ENCODE measurements at places on chromosomes 2 and 18.
A peak's percentile ranks its signal among the peaks of the same experiment; 100 is the strongest.

DNA sequence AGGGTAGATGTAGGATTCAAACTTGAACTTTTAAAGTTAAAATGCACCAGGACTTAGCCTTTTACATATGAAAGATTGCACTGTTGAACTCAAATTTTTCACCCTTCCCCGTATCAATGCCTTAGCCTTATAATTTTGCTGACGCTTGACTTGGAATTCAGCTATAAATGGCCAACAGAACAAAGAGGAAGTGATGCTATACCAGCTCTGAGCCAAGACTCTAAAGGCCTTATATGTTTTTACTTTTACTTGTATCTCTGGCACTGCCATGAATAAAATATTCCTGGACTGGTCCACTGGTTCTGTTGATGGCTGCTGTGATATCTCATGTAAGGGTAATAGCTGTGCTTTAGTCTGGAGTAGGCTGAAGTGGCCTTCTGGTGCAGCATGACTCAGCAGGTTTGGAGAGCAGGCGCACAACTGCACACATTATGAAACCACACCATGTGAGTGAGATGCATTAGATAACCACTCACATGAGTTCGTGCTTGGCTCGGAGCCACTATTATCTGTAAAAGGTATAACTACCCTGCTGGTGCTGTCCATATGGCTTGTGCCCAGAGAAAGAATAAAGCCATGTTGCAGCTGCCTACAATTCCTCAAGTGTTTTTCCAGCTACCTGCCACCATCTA lies 8.4 kb upstream of the IER3IP1 start:
- DNase-seq: peak; percentile 52

- DNase-seq: no peak
These were observed 181.8 kb upstream of the PARD3B start for GRCh38 chr2:204363513-204363912.

DNA sequence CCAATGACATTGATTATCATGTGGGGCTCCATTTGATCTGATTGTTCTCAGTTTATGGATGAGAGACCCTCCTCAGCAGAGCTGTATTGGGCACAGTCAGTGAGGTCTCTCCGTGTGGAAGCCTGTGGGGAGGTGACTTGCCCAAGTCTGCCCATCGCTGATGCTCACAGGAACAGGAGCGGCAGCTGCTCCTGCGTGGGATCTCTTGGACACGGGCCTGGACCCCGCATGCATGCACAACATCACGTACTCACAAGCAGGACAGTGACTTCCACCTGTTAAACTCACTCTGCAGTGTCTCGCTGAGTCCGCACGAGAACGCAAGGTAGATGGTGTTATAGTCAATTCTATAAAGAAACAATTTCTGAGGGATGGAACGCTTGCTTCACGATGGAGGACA lies 55.0 kb downstream of the KCNF1 start:
- DNase-seq: no peak

DNA sequence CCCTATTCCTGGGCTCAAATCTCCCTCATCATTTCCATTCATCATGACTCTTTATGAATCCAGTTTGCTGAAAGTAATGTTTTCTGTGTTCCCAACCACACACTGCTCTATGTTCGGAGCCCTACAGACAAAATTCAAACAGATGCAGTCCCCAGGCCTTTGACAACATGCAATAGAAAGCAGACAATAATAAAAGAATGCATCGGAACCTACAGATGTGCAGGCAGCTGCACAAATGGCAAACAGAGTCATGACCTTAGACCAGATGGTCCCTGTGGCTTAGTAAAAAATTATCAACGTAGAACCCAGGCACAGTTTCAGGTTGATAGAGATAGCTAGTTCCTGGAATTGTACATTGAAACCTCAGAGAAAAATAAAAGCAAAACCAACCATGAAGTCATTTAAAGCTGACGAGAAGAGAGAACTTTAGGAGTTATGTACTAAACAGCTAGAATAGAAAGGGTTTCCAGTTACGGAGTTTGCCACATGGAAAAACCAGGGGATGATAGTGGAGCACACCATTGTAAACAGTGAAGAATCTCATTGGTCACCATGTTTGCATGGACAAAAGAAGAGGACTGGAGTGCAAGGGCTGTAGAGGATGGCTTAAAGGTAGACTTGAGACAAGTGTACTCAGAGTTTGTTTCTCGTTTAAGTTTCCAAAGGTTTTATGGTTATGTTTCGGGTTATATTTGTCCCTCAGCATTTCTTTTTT lies 23.2 kb upstream of the ACVR1 start:
- no peak for DNase-seq

DNA sequence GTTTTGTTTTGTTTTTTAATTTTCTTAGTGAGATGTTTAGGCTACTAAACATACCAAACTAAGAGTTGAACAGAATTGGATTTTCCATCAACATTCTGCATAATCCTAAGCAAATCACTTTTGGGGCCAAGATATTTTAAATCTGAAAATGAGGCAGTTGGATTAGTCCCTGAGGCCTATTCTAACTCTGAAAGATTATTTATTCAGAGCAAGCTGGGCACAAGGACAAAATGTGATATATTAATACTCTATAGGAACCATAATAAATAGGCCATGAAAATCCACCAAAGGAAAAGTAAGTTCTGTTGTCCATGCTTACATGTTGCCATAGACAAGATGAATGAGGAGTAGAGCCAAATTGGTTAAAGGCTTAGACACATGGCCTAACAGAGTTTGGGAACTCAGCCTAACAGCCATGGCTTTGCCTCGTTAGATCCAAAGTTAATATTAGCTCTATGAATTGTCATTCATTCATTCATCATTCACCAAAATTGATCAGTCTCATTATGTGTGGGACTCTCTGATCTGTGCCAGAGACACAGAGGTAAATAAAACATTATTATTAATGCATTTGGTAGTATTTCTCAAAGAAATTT lies 183.5 kb downstream of the SCG2 start:
- no peak for DNase-seq

DNA sequence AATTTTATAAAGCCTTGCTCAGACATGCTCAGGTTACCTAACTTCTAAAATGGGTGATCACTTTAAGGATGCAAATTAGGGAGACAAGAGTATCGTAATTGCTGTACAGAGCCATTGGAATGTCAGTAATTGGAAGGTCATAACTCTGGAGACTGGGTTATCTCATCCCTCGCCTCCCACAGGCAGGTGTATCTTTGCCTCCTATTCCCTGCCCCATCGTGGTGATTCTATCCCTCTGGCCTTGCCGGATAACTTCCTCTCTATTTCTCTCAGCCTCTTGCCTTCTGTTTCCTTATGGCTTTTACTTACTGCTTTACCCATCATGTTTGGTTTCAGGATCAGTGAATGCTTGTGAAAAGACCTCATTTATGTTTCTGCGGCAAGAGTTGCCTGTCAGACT lies 2.5 kb downstream of the PDK1 start:
- no peak for DNase-seq

DNA sequence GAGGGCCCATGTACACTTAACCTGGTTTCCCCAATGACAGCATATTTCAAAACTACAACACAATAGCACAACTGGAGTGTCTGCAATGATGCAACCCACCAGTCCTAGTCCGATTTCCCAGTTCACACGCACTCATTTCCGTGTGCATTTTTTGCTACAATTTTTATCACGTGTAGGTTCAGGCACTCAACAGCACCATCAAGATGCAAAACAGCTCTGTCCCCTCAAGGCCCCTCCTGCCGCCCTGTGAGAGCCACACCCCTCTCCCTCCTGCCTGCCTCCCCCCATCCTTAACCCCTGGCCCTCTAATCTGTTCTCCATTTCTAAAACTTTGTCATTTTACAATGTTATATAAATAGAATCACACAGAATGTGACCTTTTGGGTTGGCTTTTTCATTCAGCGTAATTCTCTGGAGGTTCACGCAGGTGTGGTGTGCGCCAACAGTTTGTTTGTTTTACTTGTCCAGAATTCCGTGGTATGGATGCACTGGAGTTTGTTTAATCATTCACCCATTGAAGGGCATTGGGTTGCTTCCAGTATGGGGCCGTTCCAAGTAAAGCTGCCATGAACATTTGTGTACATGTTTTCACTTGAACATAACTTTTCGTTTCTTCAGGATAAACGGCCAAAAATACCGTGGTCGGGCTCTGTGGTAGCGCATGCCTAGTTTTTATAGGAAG lies 8.4 kb downstream of the KCNIP3 start:
- peak; percentile 18 for DNase-seq

- no peak for DNase-seq
These were observed 236.3 kb upstream of the VWC2L start for GRCh38 chr2:214174563-214174962.

- no peak for DNase-seq
These were observed 151.4 kb downstream of the TMEFF2 start for GRCh38 chr2:192043216-192043870.

DNA sequence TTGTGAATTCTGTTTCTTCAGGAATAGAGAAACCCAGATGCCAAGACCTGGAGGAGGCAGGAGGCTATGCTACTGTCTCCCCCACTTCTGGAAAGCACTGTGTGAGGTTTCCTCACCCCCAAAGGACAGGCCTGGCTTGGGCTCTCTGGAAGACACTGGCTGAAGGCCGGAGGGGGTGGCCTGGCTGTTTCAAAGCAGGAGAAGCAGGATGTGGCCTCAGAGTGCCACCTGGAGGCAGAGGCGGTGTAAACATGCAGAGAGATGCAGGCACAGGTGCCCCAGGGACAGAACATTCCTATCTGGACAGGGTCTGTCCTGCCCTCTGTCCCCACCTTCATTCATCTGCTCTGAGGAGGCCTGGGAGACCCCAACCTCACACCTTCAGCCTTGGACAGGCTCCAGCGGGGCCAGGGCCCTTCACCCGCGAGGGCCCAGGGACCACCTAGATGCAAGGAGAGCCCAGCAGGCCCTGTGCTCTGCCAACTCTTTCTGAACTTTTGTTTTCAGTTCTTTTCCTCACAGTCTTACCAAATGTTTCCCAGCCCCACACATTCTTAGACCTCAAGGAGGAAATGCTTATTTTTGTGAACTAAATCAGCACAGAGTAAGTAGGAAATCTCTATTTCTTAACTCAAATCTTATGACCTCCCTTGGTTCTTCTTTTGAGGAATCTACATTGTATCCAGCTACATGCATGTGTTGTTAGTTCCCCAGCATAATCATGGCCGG lies 79.2 kb downstream of the LONRF2 start:
- peak; percentile 61 for DNase-seq

- no peak for DNase-seq
These were observed 92.2 kb upstream of the CWC22 start for GRCh38 chr2:180099308-180099707.

- peak; percentile 48 for DNase-seq
These were observed 79.1 kb downstream of the PLCL1 start for GRCh38 chr2:197883354-197884032.

- no peak for DNase-seq
These were observed 37.2 kb upstream of the HPCAL1 start for GRCh38 chr2:10265329-10266132.

- DNase-seq: no peak
These were observed 1178.4 kb upstream of the TMEFF2 start for GRCh38 chr2:193373120-193373519.

DNA sequence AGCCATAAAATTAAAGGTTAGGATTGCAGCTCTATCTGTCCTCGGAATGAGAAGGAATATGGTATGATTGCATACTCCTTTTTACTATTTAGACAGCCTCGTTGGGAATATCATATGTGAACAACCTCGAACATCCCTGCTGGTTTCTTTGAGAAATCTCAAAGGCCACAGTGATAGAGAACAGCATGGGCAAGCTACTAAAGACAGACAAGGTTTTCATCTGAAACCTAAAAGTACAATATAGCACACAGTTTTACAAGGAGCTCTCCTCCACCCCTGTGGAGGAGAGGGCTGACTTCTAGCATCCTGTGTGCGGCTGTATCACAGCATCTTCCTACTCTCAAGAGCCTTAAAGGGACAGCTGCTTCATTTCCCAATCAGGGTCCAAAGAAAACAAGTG lies 104.3 kb downstream of the VWC2L start:
- DNase-seq: no peak

GRCh38 chr2:88489181-88489580 lies 36.7 kb upstream of the FOXI3 start:
- no peak for DNase-seq

- DNase-seq: no peak
These were observed 555.2 kb upstream of the KLHL29 start for GRCh38 chr2:22829791-22830190.

- no peak for DNase-seq
These were observed 120.9 kb upstream of the ITGB6 start for GRCh38 chr2:160321006-160321405.

DNA sequence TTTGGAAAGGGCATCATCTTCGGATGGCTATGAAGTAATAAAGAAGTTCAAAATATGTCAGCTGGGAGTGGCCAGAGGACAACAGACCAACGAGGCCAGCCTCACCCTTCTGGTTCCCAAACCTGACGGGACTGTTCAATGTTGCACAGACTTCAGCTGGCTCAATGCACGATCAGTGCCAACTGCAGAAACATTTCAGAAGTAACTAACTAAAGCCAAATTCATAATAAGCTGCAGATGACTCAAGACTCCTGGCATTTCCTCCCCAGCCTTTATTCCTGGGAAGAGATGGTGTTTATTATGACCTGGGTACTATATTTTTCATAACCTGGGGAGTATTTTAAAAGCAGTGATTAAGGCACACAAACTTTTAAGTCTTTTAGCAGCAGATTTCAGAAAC lies 3.8 kb upstream of the ATP6V1C2 start:
- DNase-seq: peak; percentile 77

DNA sequence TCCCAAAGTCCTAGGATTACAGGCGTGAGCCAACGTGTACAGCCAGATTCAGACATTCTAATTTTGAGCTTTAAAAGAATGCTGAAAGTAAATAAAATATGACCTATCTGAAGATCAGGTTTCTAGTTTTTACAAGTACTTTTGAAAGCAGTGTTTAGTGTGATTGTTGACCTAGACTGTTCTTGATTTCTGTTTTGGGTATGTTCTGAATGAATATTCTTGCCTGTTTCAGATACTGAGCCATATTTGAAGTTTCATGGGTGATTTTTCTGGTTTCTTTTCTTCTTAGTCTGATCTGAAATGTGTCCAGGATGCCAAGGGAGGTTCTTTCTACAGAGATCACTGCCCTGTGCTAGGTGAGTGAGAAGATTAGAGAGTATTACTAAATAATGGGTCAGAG lies 37.2 kb downstream of the MIB1 start:
- DNase-seq: no peak

GRCh38 chr2:186125625-186126024 lies 360.4 kb upstream of the ZC3H15 start:
- DNase-seq: no peak

DNA sequence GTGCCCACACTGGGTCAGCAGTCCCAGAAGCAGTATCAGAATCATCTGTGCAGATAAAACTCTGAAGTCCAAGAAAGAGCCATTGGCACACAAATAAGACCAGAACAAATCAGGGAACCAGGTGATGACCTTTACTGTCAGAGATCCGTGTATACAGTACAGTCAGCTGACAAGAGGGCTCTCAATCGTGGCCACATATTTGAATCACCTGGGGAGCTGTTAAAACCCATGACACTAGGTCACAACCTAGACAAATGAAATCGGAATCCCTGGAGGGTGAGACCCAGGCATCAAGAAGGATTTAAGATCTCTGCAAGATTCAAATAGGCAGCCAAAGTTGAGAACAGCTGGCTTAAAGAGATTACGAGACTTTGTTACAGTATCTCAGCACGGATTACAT lies 807.1 kb downstream of the RNF144A start:
- no peak for DNase-seq
